ENCODE measurements at places on chromosomes 13 and 19.

GRCh38 chr13:49791315-49791710 is 1.2 kb downstream of the KPNA3 start:
- DNase-seq, result peak; percentile 14

- DNase-seq, result peak; percentile 6
Measured at GRCh38 chr13:100124265-100124664, 35.4 kb downstream of the PCCA start.

- no peak for DNase-seq
Measured at GRCh38 chr19:3084943-3085342, 9.2 kb upstream of the GNA11 start.

DNA sequence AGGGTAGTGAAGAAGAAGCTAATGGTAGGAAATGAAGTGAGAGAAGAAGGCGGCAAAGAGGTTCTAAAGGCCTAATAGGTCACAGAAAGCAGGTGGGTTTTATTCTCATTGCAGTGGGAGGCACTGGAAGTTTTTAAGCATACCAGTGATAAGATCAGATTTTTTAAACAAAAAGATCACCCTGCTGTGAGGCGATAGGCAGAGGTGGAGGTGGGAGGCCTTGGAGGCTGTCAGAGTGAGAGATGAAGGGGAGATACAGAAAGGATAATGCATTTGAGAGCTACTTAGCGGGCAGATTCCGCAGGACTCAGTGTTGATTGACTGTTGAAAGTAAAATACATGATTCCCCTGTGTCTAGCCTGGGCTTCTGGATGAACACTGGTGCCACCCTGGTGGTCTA is 116.7 kb upstream of the FRY start:
- DNase-seq, result no peak

- peak; percentile 99 for DNase-seq
Measured at GRCh38 chr19:7629347-7630054, at the start of the genes PET100 and XAB2. Gene PET100 (plus strand): TSS chr19:7629793. CDS start chr19:7629834, 41 bp downstream. Gene XAB2 (minus strand): TSS chr19:7629545. CDS start chr19:7629527, 18 bp downstream.

GRCh38 chr13:95382411-95382810 is 81.2 kb upstream of the ABCC4 start:
- no peak for DNase-seq

GRCh38 chr19:16608290-16608739 is 19.7 kb downstream of the MED26 start:
- DNase-seq, result peak; percentile 94

GRCh38 chr19:1512671-1513498 is at the start of gene ADAMTSL5:
Gene ADAMTSL5 (minus strand): TSS chr19:1513019. CDS start chr19:1510943, 2,076 bp downstream.
- peak; percentile 73 for DNase-seq

- DNase-seq, result no peak
Measured at GRCh38 chr19:56603829-56604228, 8.7 kb downstream of the ZNF71 start.

DNA sequence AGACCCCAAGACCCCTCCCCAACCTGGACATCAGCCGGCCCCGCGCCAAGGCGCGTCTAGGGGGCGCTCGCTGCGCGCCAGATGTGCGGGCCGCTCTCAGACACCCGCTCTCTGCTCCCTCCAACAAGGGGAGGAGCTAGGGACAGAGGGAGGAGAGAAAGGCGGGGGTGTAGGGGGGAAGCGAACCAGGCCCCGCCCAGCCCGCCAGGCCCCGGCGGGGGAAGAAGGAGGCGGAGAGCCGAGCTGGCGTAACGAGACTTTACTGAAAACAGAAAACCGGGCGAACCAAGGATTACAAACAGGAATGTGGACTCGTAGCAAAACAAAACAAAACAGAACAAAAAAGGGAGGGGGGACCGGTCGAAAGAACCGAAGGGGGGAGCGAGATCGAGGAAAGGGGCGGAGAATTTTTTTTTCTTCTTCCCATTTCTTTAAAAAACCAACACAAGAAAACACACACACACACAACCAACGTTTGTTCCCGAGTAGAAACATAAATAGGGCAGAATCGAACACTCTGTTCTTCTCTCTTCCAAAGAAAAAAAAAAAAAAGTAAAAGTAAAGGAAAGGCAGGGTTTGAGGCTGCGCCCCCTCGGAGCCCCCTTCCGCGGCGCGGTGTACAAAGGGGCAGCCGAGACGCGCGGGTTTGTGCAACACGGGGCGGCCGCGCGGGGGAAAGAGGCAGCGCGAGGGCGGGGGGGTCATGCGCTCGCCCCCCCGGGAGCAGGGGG is 1.7 kb downstream of the JUND start:
- DNase-seq, result peak; percentile 94

DNA sequence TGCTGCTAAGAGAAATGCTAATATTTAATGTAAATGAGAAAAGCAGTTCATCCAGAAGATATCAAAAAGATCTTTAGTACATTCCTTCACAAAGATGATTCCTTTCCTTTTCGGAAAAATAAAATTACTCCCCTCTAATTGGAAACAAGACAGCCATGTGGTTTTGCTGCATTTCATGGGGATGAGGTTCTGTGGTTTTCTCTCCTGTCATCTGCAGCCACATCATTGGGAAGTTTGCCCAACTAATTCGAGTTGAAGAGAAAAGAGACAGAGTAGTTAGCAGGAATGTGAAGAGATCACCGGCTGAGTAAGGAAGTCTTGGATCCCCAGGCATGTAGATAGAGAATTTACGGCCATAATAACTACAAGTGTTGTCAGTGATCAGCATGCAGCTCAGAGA is 122.1 kb downstream of the CYSLTR2 start:
- DNase-seq, result peak; percentile 97
